Fibroblast of the aortic adventitia (primary cell): ENCODE measurements at places on chromosomes 1 and 21. TPM values are rescaled to one million over a fixed set of nuclear protein-coding genes. Genes with fewer than 3 reads are reported as not detected.
A peak's percentile ranks its signal among the peaks of the same experiment; 100 is the strongest.

DNA sequence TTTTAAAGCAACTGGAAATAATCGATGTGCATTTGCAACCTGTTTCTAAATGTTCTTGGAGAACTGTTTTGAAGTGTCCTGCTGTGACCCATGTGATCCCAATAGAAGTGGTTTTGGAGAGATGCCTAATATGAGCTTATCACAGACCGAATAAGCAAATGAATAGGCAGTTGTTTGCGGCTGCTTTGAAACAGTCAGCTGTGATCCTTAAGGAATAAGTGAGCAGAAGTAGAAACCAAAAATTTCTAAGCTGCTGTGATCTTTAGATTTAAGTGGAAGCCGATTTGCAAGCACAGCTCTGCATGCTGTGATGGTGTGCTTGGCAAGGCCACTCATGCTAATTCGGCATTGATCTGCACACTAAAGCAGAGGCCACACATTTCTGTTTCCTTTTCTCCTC, 329.5 kb upstream of the DUSP10 start:
- DNase-seq, result no peak

- DNase-seq, result no peak
Observed at GRCh38 chr1:11156963-11157362, 32.2 kb upstream of the ANGPTL7 start.

DNA sequence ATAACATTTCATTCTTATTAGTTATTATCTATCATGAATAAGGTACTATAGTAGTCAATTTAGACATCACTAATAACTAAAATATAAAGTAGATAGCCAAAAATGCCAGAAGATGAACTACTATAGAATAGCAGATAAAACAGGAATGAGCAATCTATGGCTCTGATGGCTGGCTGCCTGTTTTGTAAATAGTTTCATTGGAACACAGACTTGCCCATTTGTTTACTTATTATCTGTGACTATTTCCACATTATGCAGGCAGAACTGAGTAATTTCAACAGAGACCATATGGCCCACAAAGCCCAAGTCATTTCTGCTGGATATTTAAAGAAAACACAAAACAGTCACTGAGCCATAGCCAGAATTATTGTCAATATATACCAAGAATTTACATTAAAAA, 222.1 kb downstream of the COL24A1 start:
- no peak for DNase-seq

DNA sequence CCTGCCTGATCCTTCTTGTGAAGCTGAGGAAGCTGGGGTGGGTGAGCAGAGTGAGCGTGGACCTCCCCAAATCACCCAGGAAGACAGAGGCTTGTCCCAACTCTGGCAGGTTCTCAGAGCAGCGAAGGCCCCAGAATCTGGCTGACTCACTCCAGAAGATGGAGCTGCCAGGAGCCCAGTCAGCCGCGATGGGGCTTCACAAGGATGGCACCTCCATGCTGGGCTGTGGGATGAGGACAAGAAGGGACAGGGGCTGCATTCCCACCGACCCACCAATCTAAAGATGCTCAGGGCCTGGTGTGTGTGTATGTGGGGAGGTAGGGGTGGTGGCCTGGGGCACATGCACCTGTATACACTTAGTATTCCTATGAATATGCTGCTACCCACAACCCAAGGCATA, 52.9 kb downstream of the ATP1A1 start:
- DNase-seq, result no peak

DNA sequence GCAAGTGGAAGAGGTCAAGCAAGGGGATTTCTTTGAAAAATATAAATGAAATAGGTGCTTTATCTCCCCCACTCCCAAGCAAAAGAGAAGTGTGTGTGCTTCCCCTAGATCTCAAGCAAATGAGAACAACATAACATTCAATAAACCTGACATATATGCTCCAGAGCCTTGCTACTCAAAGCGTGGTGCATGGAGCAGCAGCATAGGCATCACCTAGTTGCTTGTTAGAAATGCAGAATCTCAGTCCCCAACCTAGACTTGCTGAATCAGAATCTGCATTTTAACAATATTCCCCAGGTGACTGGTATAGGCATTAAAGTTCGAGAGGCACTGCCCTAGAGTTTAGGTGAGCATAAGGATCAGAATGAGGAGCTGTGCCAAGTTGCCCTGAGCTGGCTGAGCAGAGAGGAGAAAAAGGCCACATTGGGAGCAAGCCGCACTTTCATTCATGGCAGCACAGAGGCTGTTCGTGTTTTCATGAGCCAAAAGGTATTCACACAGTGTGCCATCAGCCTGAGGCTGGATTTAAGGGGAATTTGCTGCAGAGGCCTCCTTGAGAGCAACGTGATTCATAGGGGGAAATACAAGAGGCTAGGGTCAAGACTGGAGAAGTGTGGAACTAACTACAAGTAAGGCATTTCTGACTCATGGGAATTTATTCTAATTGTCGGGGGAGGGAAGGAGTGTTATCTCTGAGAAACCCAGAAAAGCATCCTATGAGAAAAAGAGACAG, 14.3 kb upstream of the LPAR3 start:
- DNase-seq, result no peak

DNA sequence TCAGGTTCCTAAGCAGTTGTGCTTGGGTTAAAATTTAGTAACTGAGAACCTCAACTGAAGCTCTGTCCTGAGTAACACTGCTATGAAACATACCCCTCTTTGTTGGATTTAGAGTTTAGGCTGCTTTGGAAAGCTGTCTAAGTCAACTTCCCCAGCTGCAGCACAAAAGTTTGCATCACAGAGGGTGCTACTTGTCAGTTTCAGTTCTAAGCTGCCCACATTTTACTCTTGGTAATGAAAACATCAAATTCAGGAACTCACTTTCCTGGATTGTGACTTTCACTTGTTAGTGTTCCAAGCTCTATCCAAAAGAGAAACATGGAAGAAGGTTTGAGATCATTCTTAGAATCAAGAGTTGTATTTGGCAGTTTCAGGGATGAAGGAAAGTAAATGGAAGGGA, 191.7 kb upstream of the NFIA start:
- DNase-seq, result no peak

GRCh38 chr1:118101515-118101844, 83.5 kb downstream of the SPAG17 start:
- peak; percentile 14 for DNase-seq

DNA sequence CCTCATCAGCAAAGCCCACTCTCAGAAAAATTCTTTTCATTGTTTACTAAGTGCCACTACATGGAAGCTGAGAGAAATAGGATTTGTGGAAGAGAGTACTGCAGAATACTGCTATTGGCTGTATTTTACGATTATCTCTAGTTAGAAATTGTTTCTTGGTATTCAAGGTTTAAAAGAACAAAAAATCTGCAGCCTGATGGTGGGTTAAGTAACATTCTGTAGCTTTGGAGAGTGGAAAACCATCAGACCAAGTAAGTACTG, 27.3 kb downstream of the PTTG1IP start:
- no peak for DNase-seq

DNA sequence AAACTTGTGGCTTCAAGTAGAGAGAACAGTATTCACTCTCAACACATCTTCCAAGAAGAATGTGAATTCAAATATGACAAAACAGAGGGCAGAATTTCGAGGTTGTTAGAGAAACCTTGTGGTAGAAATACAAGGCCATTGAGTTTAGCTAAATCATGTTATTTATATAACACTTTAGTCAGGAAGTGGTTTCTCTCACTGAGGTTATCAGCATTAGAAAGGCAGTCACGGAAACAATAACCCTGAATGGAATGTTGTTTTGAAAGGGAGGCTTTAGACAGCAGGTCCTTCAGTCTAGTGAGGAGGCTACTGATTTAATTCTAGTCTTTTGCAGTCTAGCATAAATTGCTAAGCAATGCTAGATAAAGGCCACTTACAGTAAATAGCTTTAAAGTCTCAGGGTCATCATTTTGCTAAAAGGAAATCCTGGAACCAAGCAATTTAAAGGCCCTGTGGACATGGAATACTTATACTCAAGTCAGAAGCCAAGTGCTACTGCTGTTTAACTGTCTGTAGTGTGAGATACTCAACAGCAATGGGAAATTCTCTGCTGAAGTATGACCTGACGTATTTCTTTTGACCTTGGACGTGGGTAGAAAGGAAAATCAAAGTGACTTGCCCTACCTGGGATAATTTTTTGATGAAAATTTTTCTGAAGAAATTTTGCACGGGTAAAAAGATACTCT, 89.0 kb upstream of the CHODL start:
- peak; percentile 1 for DNase-seq

DNA sequence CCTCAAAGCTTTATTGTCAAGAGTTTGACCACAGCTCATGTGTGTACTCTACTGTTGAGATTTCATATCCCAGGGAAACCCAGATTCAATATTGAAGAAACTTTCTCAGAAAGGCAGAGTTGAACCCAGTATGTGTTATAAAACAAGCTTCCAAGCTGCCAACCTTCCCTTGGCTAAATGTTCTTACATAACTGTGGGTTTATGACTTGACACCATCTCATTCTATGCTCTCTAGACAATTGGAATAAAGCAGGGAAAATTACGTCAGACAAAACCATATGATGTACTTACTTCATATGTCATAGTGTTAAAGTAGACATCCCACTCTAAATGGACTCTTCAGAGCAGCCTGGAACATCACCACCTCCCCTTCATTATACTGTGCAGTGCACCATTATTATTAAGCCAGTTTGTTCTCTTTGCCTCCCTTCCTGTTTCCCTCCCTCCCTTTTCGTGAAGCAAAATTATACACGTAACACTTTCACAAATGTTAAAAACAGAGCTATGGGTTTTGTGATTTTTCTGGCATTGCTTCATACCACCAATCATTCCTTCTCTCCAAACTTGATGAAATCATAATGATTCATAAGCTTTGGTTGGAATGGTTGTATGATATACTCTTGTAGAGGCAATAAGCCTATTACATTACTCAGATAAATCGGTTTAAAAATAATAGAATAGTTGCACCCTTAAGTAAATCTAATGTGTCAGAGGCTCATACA, 507.2 kb downstream of the LTN1 start:
- DNase-seq, result peak; percentile 96

DNA sequence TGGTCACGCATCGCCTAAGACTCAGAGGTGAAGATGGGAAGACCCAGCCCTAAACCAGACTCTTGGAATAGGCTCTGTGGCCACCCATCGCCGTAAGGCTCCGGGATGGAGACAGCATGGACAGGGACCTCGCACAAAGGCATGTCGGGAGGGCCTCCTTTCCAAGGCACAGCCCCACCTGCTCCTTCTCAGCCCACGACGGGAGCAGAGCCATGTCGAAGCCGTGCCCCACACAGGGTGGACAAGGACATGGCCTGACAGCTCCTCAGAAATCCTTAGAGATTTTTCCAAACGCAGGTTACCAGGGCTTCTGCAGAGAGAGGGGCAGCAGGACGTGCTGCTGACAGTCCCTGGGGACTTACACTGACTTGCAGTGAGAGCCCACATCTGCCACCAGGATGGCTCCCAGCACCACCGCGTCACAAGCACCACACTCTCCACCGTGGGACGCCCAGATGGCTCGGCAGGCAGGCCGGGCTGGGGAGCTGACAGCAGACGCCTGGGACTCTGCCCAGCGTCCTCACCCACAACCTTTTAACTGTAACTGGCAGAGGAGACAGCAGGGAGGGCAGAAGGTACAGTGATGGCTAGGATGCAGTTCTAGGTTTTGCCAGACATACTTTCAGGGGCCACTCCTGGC, 12.0 kb downstream of the SSU72 start:
- DNase-seq, result no peak

DNA sequence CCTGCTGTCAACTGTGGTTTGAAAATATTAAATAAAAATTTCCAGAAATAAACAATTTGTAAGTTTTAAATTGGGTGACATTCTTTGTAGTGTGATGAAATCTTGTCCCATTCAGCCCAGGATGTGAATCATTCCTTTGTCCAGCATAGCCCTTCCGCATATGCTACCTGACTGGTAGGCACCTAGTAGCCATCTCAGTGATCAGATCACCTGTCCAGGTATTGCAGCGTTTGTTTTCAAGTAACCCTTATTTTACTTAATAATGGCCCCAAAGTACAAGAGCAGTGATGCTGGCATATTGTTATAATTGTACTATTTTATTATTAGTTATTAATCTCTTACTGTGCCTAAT, 351.6 kb upstream of the B3GALT2 start:
- no peak for DNase-seq

- DNase-seq, result no peak
Observed at GRCh38 chr1:934991-935750, 11.4 kb downstream of the SAMD11 start.

- peak; percentile 93 for DNase-seq
Observed at GRCh38 chr1:71657891-71658679, 577.2 kb upstream of the ZRANB2 start.

DNA sequence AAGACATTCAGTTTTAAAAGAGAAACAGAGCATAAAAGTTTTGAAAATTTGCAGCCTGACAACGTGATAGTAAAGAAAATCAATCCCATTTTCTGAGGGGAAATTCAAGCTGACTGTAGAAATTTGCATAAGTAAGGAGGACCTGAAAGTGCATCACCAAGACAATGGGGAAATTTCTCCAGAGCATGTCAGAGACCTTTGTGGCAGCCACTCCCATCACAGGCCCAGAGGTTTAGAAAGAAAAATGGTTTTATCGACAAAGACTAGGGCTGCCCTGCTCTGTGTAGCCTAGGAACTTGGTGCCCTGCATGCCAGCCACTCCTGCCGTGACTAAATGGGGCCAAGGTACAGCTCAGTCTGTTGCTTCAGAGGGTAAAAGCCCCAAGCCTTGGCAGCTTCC, 1640.2 kb upstream of the PRMT6 start:
- DNase-seq, result no peak

- peak; percentile 40 for DNase-seq
Observed at GRCh38 chr21:37450445-37450941, 83.9 kb downstream of the DYRK1A start.

DNA sequence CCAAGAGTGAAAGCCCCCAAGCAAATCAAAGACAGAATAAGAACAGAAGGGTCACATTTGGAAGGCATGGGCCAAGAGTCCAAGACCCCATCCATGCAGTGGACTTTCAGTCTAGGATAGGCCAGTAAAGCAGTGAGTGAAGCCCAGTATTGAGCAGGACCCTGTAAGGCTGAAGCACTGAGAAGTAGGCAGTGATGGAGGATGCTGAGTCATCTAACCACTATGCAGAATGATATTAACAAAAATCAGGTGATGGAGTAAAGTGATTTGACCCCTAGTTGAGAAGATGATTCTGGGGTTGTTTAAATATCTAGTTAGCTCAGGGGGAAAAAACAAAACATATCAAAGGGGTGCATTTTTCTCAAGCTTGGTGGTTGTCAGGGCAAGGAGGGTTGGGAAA, 308.7 kb upstream of the PLXNA2 start:
- DNase-seq, result no peak

The C1orf116 gene
- total RNA-seq, result under 0.01 TPM in 1 of 2 replicates, not detected in the other

The CFAP141 gene
- total RNA-seq, result not detected in 2 replicates

The HCRTR1 gene
- total RNA-seq, result 0.18 TPM in 1 of 2 replicates, not detected in the other

The CLCA1 gene
- not detected in 2 replicates for total RNA-seq

The KRTAP10-4 gene
- total RNA-seq, result not detected in 2 replicates

The ETV3L gene
- not detected in 2 replicates for total RNA-seq
